Urinary bladder (tissue), 4 donors: ENCODE measurements at places on chromosomes 4 and X.

- DNase-seq, result no peak
Observed at GRCh38 chr4:94714365-94715160, 43.2 kb upstream of the BMPR1B start.

DNA sequence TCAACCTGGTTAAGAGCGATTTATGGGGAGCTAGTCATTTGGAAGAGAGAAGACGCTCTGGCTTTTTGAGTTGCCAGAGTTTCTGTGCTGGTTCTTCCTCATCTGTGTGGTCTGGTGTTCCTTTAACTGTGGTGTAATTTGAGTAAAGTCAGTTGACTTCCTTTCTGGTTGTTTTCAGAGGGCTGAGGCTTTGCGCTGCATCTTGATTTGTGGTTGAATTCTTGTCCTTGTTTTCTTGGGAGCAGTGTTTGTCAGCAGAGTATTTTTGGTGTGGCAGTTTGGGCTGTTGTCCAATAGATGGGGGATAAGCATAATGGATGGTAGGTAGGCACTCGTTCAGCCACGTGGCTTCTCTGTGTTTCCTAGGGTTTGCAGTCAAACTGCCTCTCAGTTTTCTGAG, 2143.2 kb upstream of the TENM3 start:
- no peak for DNase-seq

GRCh38 chr4:184850431-184851199, 24.8 kb upstream of the ACSL1 start:
- no peak for DNase-seq

DNA sequence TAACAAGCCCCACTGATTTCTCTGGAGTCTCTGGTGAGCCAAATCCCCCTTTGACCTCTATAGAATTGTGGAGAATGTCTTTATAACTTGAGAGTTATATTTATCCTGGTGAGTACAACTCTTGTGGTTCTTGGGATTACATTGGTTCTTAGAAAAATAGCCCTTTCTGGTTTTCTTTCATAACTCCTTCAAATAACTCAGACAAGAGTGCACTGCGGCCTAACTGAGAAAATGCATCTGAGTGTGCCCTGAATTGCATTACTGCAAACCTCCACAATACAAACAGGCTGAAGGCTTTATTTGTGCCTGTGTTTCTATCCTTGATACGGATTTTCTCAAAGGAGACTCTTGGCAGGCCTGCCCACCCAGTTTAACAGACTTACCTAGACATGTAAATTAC, 2.7 kb downstream of the BEX3 start:
- no peak for DNase-seq

GRCh38 chr4:8428288-8429097, 12.0 kb downstream of the ACOX3 start:
- DNase-seq, result no peak

- DNase-seq, result no peak
Observed at GRCh38 chr4:113893546-113893945, 85.9 kb downstream of the ARSJ start.

DNA sequence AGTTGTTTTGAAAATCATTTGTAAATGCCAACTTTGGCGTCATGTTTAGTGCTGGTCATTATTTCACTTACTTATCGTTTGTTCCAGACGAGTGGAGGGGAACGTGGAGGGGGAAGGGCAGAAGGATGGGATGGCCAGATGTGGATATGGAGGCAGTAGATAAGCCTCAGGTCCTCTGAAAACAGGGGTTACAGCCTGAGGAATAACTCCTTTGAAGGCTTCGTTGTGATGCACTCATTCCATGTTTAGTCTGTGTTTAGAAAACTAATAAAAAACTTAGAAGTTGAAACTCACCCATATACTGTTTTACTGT, 1.1 kb downstream of the MOB1B start:
- no peak for DNase-seq

- DNase-seq, result no peak
Observed at GRCh38 chr4:169341490-169341889, 70.7 kb upstream of the SH3RF1 start.

GRCh38 chr4:1938027-1938426, 66.8 kb downstream of the NSD2 start:
- no peak for DNase-seq

DNA sequence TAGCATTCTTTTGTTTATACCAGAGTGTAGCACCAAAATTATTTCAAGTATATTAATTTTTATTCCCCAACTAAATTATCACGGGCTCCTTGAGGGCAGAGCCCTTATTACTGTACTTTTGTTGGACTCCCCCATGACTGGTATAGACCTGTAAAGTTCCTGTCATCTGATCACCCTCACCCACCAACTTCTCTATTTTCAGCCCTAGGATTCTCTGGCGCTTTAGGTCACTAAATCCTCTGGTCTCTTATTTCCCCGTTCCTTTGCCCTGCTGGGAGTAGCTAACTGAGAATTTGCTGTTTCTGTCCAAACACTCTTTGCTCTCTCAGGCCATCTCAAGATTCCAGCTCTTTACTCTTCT, 3.2 kb upstream of the XKRX start:
- no peak for DNase-seq
